ENCODE measurements at places on chromosomes 5 and 9.

DNA sequence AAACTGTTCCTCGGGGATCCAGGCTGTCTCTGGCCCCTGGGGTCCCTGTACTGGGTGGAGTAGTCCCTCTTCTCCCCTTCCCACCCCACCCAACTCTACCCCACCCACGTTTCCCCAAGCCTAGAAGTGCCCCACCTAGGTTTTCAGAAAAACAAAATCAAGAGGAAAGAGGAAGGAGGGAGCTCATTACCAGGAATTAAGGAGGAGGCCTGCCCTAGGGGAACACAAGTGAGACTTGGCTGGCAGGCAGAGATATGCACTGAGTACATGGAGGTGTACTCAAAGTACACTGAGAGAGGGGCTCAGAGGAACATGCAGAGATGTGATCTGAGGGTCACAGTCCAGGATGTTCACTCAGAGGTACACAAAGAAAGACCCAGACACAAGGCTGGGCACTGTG, 10.2 kb downstream of the AQP3 start:
- no peak for DNase-seq

DNA sequence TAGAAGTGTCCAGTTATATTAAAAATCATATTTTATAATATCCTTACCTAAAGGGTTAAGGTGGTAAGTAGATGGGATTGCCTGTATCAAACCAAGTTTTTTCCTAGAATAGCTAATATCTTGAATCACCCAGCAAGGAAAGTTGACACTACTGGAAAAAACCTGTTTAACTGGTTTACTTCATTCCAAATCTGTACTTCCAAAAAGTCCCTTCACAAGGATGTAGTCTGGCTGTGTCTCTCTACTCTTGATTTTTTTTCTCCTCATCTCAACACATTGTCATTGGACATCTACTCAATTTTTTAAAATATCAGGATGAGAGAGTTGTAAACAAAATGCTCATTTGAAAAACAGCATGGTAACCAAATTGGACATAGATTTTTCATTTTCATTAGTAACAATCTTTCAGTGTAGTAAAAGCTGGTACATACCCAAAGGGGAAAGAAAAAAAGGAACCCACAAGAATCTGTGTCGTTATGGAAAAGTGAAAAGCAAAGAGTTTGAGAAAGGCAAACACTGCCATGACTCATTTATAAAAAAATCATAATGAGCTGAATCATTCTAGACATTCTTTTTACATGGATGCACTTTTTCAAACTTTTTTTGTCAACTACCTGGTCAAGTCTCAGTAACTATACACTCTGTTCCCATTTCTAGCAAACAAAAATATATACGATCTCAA, 173.5 kb downstream of the GLIS3 start:
- DNase-seq = no peak

DNA sequence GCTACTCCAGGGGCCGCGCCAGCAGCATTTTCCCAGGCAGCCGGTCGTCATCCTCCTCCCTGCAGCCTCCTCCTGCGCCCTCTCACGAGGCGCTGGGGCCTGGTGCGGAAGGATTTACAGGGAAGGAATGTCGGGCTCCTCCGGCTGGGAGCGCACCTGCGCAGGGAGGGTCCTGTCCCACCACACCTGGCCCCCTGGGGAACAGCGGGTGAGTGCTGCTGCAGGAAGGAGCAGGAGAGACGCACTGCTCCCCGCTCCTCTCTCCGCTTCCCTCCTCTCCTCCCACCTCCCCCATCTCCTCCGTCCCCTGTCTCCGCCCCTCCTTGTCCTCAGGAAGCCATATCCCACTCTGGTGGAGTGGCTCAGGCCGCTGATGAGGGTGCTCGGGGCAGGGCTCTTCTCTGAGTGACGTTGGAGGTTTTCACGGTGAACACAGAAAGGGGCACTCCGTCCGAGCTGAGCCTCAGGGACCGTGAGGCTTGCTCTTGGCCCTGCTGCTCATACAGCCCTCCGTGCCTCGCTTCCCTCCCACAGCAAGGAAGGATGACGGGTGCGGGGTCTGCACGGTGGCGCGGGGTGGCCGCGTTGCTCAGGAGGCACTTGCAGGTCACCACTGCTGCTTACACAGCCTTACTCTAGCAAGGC, 31.3 kb downstream of the IRX4 start:
- DNase-seq = no peak

DNA sequence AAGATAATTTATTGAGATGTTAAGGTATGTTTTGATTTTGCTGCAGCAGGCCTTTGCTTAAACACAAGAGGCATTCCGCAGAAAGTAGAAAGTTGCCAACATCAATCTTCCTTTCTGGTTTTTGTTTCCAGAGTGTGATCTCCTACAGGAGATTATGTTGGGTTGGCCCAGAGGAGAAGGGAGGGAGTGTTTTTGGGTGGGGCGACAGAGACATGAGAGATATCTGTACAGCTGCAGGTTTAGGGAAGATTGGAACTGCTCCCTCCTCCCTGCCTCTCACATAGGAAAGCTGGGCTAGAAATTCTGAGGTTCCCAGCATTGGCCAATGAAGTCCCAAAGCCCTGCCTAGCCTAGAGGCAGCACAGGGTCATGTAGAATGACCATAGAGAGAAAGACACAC, 211.0 kb downstream of the CEMIP2 start:
- no peak for DNase-seq

GRCh38 chr9:93592643-93593021, 16.2 kb downstream of the PHF2 start:
- DNase-seq = no peak

DNA sequence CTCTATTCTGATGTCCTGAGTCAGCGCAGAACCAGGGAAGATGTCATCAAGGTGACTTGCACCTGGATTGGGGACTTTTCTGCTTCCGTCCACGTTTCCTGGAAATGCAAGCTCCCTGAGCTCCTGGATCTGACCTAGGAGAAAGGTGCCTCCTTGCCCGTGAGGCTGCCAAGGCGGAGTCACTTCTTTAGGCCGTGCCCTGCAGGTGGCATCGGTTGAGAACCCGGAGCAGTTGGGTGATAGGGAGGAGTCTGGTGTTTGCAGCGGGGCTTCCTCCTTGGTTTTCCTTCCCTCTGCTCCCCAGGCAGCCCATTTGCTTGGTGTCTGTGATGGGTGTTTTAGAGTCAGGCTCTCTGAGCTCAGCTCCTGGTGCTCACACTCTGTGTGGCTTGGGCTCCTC, 15.2 kb downstream of the NANS start:
- DNase-seq = no peak

DNA sequence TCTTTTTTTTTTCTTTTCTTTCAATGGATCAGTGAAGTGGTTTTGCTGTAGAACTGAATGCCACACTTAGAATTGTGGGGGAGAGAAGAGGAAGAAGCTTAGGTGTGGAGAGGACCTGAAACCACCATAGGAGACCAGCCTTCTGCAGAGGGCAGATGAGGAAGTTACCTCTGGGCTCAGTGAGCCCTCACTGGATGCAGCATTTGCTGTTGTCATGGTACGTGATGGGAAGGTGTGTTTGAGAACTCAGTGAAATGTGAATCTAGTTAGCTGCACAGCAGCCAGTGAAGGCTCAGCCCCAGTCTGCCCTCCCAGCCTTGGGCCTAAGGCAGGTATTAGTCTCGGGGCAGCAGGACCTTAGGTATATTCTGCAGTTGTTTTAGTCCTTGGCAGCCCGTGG, 17.5 kb downstream of the CYFIP2 start:
- DNase-seq = no peak

GRCh38 chr5:139100825-139101224, 97.3 kb downstream of the SIL1 start:
- no peak for DNase-seq

Measured in NCI-H187 treated with DMSO at 0.1 percent for 48 hours (cell line).